ENCODE measurements at places on chromosomes 3 and 15.

DNA sequence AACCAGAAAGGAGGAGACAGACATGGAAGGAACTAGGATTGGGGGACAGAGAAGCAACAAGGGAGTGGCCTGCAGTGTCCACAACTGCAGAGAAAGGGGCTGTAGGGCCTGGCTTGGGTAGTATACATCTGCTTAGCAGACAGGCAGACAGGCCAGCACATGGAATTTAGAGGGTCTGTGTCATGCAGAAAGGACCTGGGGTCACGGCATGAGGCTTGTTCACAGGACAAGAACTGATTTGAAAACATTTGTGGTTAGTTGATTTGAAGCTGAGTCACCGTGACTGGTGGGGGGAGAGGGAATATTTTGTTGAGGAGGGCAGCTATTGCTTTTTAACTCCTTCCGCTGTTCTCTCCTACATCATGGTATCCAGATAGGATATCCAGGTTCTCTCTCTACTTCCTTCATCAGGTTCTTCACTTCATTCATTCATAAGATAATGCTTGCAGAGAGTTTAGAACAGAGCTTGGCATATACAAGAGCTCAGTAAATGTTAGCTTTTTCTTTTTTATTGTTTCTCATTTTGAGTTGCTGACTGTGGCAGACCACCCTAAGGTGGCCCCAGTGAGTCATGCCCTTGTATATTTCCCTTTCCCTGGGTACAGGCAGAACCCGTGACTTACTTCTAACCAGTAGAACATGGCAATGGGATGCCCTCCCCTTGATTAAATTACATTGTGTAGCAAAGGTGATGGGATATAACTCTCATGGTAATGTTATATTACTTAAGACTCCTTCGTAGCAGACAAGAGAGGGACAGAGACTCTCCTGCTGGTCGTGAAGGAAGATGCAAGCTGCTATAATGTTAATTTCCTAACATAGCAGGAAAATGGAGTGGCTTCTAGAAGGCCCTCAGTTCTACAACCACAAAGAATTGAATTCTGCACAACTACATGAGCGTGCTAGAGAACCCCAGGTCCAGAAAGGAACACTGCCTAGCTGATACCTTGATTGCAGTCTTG, 95.0 kb upstream of the NMNAT3 start:
- no peak for DNase-seq

DNA sequence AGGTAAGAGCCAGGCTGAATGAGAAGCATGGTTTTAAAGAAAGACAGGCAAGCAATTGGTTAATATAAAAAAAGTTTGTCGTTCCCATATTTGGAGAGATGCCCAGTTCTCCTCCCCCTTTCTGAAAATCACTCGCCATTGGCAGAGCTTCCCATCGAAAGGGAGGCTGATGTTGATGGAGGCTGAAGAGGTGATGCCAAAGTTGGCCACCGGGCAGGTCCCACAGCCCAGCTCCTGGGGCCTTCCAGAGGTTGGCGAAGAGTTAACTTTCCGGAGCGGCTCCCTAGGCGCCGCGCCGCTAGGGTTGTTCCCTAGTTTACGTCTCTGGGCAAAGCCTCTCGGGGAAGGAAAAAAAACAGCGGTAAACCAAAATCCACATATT, 793 bp downstream of the PCOLCE2 start:
- DNase-seq = peak; percentile 23

GRCh38 chr15:63090887-63091286, 30.8 kb upstream of the LACTB start:
- DNase-seq = no peak

GRCh38 chr3:171389491-171389890, 70.7 kb downstream of the TNIK start:
- no peak for DNase-seq

DNA sequence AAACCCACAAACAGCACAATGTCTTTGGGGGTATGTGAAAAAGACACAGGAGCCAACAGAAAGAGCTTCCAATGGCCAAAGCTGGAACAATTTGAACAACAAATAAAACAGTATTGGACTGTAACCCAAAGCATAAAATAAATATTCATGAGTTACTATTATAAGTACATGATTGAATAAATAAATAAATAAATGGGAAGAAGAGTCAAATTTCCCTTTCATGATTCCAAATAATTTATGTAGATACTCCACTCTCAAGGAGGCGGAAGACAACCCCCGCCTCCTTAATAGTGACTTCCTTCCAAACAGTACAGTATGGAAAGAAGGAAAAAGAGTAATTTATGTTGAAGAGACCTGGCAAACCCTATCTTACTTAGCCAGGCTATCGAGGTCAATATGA, 124.4 kb upstream of the P2RY1 start:
- DNase-seq = no peak

- no peak for DNase-seq
These were observed 4.8 kb downstream of the GPR171 start for GRCh38 chr3:151197981-151198767.
